ENCODE measurements at places on chromosomes 2 and 18. TPM values are rescaled to one million over a fixed set of nuclear protein-coding genes. Genes with fewer than 3 reads are reported as not detected.

DNA sequence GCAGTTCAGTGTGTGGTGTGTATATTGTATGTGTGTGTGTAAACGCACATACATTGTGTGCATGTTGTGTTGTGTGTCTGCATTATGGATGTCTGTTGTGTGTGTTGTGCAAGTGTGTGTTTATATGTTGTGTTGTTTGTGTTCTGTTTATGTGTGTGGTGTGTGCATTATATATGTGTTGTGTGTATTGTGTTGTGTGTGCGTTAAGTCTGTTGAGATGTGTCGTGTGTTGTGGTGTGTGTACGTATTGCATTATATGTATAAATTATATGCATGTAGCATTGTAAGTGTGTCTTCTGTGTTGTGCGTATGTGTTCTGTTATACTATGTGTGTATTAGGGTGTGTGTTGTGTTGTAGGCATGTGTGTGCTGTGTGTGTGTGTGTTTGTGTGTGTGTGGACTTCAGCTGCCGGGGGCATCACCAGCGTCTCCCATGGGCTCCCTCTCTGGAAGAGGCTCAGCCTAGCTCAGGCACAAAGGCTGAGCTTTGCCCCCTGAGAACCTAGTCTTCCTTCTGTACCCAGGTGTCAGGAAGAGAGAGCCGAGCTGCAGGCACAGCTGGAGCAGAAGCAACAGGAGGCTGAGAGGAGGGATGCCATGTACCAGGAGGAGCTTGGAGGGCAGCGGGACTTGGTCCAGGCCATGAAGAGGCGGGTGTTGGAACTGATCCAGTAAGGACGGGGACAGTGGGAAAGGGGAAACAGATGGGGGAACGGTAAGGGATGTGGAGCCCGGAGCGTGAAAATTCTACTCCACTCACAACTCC is 13.7 kb downstream of the RUFY4 start:
- DNase-seq = no peak

DNA sequence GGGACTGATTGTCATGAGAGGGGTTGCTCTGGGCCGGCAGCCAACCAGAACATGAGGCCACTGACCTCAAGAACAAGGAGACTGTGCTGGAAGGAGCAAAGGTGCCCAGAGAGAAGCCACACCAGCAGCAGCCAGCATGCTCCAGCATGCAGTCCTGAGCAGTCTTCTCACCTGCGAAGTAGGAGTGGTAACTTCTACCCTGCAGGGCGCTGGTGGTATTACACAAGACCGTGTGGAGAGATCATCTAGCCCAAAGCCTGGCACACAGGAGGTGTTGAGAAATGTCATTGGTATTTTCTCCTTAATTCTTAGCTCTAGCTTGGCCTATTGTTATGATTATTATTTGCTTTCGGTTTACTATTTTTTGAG is 132.7 kb downstream of the TSN start:
- DNase-seq = no peak

DNA sequence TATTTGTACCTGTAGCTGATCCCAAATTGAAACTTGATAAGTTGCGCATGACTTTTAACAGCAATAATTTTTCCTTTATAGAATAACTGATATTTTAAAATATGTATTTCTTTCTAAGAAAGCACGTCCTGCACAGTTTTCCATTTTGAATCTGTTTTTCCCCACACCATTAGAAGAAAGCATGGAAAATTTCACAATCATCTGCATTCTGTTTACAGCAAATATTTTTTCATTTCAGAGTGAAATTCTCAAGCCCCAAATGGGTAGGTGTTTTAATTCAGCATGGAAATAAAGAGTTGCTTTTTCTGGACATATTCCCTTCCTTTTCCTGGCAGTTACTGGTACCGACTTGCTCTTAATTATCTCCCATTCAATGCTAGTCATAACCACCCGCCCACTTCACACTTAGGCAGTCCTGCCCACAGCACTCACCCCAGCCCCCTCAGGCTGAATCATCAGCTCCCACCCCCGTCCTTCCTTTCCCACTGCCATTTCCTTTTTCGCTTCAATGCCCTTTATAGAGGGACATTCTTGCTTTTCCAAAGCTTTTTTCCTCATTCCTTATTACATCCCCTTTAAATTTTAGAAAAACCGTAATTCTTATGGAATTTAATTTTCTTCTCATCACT is 89.2 kb upstream of the GLS start:
- no peak for DNase-seq

Gene SEC11C
- 53.8 TPM for total RNA-seq

Gene DNAH7
- total RNA-seq = not detected

Gene FSHR
- not detected for total RNA-seq

Gene AKAIN1
- total RNA-seq = not detected

All from naive thymus-derived CD4-positive, alpha-beta T cell (primary cell).